ENCODE measurements at places on chromosomes 7 and 10.

GRCh38 chr7:3201937-3202710 lies 98.9 kb upstream of the SDK1 start:
- no peak for DNase-seq

- peak; percentile 1 for DNase-seq
These were observed 2.3 kb downstream of the LOXL4 start for GRCh38 chr10:98265403-98266378.

- DNase-seq, result no peak
These were observed 26.2 kb upstream of the REEP3 start for GRCh38 chr10:63494951-63495350.

- DNase-seq, result no peak
These were observed 461 bp upstream of the ETV1 start for GRCh38 chr7:13989949-13990305.

GRCh38 chr7:74299401-74299800 lies 10.2 kb downstream of the CLIP2 start:
- DNase-seq, result peak; percentile 24

DNA sequence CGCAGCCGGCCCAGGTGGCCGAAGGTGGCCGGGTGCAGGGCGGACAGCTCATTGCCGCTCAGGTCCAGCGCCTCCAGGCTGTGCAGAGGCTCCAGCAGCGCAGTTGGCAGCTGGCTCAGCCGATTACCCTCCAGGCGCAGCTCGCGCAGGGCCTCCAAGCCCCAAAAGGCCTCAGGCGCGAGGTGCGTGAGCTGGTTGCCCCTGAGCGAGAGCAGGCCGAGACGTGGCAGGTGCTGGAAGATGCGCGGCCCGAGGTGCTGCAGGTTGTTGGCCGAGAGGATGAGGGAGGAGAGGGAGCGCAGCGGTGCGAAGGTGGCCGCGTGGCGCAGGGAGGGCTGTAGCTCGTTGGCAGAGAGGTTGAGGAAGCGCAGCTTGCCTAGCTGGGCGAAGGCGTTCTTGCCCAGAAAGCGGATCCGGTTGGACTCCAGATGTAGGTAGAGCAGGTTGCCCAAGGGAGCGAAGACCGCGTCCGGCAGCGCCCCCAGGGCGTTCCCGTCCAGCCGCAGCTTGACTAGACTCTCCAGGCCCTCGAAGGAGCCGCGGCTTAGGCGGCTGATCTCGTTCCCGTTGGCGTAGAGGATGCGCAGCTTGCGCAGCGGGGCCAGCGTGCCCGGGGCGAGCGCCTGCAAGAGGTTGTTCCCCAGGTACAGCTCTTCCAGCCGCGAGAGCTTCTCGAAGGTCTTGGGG lies 923 bp downstream of the TRIL start:
- peak; percentile 55 for DNase-seq

- no peak for DNase-seq
These were observed 49.0 kb downstream of the NPVF start for GRCh38 chr7:25179325-25179724.

DNA sequence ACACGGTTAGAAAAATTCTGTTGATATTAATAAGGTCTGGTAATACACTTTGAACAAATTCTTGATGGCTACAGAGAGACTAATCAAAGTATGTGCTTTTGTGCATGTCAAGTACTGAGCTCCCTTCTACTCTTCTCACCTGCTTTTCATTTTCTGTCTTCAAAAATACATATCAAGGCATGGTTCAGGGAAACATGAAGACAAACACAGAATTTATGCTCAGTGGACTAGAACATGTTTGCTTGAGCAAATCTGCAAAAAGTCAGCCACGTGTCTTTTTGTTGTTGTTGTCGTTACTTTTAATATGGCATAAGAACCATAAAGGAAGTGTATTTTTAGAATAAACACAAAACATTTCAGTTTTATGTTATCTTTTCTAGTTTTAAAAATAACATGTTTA lies 21.9 kb downstream of the CDK13 start:
- DNase-seq, result no peak

- no peak for DNase-seq
These were observed 6.1 kb downstream of the RBM20 start for GRCh38 chr10:110650265-110650668.

DNA sequence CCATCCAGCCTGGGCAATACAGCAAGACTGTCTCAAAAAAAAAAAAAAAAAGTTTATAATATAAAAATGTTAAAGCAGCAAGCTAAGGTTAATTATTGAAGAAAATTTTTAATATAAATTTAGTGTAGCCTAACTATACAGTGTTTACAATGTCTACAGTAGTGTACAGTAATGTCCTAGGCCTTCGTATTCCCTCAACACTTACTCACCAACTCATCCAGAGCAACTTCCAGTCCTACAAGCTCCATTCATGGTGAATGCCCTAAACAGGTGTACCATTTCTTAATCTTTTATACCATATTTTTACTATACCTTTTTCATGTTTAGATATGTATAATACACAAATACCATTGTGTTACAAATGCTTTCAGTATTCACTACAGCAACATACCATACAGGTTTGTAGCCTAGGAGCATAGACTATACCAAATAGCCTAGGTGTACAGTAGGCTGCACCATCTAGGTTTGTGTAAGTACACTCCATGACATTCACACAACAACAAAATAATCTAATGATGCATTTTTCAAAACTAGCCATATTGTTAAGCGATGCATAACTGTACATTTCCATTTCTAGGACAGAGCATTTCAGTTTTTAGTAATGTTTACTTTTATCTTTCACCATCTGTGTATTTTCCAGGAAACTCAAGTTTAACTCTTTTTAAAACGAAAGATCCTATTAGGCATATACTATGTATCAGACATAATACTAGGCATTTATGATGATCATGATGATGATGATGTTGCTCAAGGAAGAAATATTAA lies 43.3 kb downstream of the CNOT4 start:
- DNase-seq, result no peak

DNA sequence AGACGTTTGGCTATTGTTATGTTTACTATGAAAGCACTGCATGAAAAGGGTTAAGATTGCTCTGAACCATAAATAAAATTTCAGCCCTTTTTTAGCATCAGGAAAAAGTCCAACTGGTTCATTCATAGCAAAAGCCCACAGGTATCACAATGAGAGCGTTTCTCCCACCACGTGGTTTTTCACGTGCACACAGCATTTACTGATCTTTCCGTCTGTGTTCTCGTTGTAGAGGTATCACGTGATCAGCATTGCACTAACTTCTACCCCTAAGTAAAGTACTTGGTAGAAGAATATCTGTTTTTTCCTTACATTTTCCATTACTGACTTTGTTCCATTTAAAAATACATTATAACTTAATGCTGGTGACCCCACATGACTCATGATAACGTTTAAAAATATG lies 17.8 kb upstream of the CCDC3 start:
- DNase-seq, result no peak

DNA sequence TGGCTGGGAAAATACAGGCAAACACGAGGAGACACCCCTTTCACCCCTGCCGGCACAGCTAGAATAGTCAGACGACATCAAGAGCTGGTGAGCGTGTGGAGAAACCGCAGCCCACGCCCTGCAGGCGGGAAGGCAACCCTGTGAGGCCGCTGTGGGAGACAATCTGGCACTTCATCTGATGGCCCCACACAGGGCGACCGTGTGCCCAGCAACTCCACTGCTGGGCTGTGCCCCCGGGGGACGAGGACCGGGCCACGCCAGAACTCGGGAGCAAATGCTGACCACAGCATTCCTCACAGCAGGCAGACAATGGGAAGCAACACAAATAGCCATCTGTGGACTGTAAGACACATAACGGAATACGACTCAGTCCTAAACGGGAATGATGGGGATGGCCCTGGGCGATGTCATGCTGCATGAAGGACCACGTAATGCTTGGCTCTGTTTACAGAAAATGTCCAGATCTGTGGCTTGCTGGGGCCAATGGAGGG lies 58.9 kb downstream of the CFAP46 start:
- no peak for DNase-seq
